ENCODE measurements at places on chromosomes 12 and 14.

DNA sequence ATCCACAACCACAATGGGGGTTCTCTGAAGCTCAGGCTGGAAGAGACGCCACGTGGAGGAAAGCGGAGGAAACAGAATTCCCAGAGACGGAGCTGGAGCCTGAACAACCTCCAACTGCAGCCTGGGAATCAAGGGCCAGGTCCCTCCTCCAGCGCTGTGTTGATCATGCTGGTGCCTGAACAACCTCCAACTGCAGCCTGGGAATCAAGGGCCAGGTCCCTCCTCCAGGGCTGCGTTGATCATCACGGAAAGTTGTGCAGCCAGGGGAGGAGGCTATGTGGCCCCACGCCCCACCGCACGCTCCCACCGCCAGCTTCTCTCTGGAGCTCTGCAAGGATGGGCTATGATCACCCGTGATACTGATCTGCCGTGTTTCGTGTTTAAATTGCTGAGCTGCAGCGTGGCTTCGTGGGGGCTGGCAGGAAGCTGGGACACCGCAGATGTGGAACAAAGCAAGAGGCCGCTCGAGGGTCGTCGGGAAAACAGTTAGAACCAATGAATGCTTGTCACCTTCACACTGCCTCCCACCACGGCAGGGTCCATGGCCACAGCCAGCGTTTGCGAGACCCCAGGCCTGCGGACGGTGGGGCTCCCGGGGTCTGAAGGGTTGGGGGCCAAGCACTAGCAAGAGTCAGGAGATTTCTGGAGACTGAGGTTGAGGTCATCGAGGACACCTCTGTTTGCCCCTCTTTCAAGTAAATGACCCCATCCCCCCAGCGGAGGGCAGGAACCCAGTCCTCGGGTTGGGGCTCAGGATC, 51.8 kb upstream of the FBRSL1 start:
- no peak for DNase-seq

GRCh38 chr12:130960058-130960457, 6.4 kb downstream of the ADGRD1 start:
- no peak for DNase-seq

DNA sequence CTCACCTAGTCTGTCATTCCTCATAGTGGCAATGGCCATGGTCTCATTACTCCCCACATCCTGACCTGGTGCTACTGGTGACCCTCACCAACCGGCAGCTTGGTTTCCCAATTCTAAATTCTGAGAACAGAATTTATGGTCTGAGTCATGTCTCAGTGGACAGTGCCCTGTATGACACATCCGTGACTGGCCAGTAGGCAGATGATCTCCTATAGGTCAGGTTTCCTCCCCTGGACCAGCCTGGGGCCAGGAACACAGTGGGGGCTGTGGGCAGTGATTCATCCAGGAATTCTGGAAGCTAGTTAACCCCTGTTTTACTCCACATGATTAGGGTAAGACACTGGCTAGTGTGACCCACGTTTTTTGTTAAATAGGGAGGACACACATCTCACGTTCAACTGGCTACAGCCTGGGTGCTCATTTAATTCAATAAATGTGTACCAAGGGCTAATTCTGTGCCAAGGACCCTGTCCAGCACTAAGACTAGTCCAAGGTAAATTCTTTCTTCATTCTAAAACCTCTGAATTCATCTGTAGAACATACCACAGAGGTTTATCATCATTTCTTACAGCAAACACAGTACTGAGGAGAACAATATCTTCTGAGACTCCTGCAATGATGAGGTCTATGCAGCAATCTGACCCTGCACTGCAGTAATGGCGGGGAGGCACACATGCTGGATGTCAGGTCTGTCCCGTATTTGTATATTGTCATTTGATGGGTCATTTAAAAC, 249.6 kb upstream of the TBX3 start:
- no peak for DNase-seq

- no peak for DNase-seq
These were observed 3.0 kb upstream of the ZC3H14 start for GRCh38 chr14:88559852-88560251.

DNA sequence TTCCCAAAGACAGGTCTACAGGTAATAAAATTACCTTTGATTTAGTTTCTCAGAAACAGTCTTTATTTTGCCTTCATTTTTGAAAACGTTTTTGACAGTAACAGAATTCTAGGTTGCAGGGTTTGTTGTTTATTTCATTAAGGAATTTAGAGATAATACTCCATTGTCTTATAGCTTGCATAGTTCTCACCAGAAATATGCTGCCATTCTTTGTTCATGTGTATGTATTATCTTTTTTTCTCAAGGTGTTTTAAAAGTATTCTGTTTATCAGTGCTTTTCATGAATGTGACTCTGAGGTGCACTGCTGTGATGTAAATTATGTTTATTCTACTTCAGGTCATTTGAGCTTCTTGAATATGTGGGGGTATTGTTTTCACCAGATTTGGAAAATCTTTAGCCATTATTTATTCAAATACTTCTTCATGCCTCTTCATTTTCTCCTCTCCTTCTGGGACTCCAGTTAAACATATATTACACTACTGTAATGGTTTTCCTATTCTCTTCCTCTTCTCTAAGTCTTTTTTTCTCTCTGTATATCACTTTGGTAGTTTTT, 32.7 kb downstream of the ZNF605 start:
- DNase-seq: no peak

GRCh38 chr12:90260136-90260535, 551.5 kb upstream of the ATP2B1 start:
- no peak for DNase-seq

DNA sequence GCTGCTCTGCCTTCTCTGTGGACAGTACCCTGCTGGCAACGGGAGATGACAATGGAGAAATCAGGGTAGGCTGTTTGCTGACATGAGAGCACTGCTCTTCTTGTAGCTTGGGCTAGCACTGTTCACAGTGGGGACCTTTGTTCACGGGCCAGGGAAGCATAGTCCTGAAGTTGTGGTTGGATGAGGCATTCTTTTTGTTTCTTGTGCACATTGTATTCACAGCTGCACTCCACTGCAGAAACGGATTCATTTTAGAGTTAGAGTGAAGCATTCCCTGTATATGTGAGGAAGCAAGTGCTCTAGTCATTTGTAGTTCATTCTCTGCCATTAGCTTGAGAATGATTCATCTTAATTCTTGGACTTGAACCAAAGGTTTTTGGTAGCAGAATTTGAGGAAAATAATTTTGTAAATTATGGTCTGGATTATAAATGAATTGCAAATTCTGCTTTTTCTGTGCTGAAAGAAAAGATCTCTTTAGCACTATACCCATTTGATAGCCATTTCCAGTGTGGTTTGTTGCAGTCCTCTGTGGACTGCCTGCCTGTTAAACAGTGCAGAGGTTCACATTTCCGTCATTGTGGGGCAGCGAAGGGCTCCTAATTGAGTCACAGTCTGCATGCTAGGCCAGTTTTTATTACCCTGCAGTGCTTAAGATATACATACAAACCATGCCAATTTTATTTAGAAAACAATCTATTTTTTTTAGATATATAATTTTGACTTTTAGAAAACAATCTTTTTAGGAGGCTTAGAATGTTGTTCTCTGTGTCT, 80.6 kb downstream of the APAF1 start:
- peak; percentile 12 for DNase-seq

Measured in T follicular helper cell (primary cell).